PC-3 (cell line): ENCODE measurements at places on chromosomes 4 and X. TPM values are rescaled to one million over a fixed set of nuclear protein-coding genes. Genes with fewer than 3 reads are reported as not detected.

DNA sequence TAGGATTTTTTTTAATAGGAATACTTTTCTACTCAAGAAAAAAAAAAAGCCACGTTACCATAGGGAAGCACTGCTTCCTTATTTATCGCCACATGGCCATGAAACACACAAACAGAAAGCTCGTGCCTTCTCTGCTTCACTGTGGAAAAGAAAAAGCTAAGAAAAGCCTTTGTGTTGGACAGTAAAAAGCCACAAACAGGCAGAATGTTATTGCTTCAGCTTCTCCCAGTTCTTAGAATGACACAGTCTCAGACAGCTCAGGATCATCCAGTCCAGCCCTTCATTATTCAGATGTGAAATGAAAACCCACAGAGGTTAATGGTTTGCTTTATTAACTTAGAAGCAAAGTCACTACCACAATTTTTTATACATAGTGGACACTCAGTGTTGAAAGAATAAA lies 181.6 kb upstream of the NOCT start:
- no peak for DNase-seq

GRCh38 chr4:98481167-98481566 lies 177.2 kb downstream of the TSPAN5 start:
- DNase-seq = no peak

DNA sequence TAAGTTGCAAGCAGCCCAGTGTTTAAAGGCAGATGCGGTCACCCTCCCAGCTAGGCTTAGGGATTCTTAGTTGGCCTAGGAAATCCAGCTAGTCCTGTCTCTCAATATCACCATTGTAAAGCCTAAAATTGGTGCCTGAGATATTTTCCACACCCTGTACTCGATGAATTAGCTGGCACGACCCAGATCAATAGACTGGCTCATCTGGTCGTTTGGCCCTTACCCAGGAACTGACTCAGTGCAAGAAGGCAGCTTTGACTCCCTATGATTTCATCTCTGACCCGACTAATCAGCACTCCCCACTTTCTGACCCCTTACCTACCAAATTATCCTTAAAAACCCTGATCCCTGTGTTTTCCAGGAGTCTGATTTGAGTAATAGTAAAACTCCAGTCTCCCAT lies 384.9 kb upstream of the SLC7A11 start:
- DNase-seq = peak; percentile 65

GRCh38 chrX:131783555-131784308 lies 239.4 kb upstream of the STK26 start:
- peak; percentile 73 for DNase-seq

The USP17L10 gene
- total RNA-seq = not detected in 2 replicates
